NCI-H460 (cell line): ENCODE measurements at places on chromosomes 6 and 20. TPM values are rescaled to one million over a fixed set of nuclear protein-coding genes. Genes with fewer than 3 reads are reported as not detected.

Gene TBC1D20
- total RNA-seq: 24.6 and 27.5 TPM in 2 replicates

Gene ZNF334
- total RNA-seq: 0.66 and 0.94 TPM in 2 replicates

Gene TINAG
- not detected in 2 replicates for total RNA-seq

Gene KCNK16
- not detected in 2 replicates for total RNA-seq

Gene OR2H1
- total RNA-seq: not detected in 2 replicates

Gene CDSN
- total RNA-seq: not detected in 2 replicates
